ENCODE measurements at places on chromosomes 2 and 18.

DNA sequence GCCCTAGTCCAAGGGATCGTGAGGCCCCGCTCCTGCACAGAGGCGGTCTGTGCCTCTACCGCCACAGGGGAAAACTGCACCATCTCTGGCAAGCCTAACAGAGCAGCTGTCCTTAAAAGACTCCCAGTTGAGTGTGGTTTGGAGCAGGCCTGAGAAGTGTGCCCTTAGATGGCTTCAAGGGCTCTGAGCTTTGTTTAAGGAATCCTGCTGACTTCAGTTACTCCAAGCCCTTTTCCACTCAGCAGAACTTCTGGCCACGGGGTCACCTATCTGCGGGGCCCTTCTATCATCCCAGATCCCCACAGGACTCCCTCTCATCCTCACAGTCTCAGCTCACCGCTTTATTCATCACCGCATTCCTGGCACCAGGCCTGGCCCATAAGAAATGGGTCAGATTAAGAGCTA lies 131.5 kb downstream of the CCDC74A start:
- DNase-seq, result no peak

DNA sequence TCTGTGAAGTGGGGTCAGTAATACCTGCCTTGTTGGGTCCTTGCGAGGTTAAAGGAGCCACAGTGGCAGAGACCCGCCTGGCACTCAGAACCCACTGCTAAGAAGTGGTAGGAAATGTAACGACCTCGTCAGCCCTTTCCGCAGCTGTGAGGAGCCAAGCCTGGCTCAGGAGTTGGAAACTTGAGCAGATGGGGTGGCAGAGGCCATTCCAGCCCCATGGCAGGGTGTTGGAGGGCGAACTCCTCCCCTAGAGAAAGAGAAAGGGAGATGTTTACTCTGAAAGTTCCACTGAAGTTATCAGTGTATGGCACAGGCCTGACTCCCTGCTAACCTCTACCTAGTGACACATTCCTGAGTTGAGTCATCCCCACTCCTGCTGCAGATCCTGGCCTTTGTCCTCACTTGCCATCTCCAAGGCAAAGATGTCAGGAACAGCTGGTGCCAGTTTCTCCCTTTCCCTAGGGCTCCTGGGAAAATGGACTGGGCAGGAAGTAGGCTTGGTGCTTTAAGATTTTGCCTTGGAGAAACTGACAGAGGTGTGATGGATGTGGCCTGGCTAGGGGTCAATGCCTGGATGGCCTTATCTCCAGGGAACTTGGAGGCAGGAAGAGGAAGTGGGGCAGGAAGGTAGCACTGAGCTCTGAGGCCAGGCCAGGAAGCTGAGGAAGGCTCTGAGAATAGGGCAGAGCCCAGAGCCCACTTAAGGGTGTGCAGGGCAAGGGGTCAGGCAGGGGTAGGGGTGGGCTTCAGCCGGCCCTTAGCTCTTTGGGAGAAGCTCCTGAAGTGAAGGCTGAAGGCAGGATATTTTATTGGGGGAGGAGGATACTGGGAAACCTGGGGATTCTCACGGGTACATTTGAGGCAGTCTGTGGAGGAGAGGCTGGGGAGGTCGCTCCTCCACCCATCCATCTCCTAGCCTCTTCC lies 888 bp downstream of the VAMP5 start:
- DNase-seq, result peak; percentile 83

DNA sequence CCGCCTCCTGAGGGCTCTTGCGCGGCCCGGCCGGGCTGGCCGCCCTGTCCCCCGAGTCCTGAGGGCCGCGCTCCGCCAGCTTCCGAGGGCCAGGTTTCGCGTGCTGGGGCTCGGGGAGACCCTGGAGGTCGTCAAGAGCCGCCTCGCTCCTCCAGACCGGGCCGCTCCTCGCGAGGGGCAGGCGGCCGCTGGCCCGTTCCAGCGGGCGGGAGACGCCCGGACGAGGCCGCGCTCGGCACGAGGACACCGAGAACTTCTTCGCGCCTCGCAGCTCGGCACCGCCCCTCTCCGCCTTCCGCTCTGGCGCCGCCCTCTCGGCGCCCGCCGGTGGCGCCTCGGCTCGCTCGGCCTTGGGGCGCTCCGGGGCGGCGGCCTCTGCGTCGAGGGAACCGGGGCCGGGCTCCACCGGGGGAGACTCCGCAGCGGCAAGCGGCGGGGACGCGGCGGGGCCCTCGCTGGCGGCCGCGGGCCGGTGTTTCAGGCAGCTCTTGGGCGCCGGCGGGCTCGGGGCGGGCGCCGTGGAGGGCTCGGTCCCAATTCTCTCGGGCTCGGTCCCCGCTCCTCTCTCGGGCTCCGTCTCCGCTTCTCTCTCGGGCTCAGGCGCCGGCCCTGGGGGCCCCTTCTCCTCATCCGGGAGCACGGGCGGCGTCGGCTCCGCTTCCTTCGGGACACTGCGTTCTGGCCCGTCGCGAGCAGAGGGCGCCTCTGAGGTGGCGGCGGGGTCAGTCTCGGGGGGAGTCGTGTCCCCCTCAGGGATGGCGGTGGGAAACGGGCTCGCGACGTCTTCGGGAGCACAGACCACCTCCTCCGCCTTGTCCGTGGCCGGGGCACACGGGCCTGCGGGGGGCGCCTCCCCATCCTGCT lies 91.6 kb upstream of the MGAT4A start:
- no peak for DNase-seq

DNA sequence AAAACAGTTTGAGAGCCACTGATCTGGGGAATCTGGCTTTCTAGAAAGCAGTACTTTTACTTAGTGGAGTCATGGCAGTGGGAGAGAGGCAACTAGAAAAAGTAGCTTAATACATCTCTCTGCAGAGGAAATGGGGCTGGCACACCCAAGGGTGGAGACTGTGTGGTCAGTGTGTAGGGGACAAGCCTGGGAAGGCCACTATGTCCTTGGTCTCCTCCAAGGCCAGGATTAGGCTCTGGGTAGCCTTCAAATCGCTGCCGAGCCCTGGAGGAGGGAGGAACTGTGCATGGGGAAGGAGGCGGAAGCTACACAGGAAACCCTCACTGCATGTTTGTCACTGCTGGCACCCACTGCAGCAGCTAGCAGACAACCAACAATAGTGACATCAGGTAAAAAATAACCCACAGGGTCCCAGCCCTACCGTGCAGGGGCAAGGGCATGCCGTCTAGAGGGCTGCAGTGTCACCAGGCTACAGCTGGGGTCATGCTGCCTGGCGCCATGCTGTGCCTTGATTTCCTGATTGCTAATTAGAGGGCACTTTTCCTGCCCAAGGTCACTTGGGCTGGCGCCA lies 34.8 kb downstream of the LBH start:
- DNase-seq, result no peak

DNA sequence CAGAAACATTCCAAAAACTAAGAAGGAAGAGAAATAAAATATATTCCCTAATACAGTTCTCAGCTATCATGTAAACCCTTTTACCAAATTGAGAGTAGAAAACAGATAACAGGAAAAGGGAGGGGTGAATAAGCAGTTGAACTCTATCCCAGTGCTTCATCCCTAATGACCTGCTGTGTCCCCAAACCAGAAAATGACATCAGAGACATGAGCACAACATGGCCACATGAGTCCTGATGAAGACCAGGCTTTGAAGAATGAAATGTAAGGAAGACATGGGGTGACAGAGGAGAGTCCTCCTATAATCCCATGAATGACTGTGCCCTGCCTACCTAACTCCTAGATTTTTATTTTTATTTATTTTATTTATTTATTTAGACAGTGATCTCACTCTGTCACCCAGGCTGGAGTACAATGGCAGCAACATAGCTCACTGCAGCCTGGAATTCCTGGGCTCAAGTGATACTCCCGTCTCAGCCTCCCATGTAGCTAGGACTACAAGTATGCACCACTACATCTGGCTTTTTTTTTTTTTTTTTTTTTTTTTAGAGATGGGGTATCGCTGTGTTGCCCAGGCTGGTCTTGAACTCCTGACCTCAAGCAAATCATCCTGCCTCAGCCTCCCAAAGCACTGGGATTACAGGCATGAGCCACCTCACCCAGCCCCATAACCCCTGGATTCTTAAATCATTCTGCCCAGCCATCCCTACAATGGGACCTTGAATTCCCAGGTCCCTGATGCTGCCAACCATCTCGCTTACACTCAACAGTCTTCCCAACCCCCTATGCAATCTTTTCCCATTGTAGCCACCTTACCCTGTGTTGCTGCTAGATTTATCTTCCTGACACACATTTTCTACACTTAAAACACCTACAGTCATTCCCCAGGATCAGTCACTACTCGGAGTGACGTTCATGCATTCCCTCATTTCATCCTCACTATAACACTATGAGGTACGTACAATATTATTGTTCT lies 64.5 kb downstream of the ANKRD44 start:
- DNase-seq, result no peak

- DNase-seq, result no peak
Observed at GRCh38 chr2:197460649-197461048, 7.3 kb downstream of the COQ10B start.

GRCh38 chr18:48563027-48563426 lies 24.2 kb downstream of the CTIF start:
- DNase-seq, result peak; percentile 48

DNA sequence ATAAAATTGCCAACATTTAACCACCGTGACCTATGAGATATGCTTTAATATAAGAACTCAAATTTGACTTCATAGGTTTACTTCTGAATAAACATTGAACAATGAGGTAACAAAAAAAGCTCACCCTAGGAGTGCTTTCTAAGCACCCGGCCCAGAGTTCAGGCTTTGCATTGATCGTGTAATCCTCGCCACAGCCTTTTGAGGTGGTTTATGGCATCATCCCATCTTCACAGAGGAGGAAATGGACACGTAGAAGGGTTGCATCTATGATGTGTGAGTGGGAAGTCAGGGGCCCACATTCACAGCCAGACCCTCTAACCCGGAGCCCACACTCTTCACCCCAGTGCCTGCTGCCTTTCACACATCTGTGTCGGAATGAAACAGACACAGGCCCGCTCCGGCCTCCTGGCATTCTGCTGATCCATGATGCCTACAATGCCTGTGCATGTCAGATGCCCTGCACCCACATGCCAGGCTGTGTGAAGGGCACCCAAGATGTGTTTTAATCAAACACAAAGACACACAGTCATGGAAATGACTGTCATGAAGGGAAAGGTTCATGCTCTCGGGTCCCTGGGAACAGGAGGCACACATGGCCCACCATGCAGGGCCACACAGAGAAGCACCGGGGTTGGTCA lies 48.6 kb upstream of the RPL31 start:
- no peak for DNase-seq

DNA sequence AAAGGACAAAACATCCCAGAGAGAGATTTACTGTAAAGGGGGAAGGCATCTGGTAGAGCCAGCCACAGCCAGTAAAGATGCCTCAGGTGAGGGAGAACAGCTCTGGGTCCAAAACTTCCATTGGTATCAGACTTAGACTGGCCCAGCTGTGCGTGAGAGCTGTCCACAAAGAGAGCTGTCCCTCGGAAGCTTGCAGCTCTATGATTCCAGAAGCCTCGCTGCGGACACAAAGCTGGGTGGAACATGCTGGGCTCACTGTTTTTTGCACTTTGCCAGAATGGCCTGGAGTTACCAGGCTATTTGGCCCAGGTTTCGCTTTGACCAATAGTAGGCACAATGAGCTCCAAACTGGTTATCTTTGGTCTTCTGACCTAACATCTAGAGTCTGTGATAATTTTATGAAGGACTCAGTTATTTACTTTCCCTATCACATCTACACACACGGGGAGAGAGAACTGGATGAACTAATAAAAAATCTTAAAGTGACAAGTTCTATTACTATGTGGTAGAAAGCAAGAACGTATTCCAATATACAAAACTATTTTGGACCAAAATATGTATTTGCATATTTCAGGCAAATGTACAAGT lies 101.9 kb downstream of the DNER start:
- no peak for DNase-seq

- DNase-seq, result no peak
Observed at GRCh38 chr18:56286775-56287325, 351.5 kb downstream of the TXNL1 start.

DNA sequence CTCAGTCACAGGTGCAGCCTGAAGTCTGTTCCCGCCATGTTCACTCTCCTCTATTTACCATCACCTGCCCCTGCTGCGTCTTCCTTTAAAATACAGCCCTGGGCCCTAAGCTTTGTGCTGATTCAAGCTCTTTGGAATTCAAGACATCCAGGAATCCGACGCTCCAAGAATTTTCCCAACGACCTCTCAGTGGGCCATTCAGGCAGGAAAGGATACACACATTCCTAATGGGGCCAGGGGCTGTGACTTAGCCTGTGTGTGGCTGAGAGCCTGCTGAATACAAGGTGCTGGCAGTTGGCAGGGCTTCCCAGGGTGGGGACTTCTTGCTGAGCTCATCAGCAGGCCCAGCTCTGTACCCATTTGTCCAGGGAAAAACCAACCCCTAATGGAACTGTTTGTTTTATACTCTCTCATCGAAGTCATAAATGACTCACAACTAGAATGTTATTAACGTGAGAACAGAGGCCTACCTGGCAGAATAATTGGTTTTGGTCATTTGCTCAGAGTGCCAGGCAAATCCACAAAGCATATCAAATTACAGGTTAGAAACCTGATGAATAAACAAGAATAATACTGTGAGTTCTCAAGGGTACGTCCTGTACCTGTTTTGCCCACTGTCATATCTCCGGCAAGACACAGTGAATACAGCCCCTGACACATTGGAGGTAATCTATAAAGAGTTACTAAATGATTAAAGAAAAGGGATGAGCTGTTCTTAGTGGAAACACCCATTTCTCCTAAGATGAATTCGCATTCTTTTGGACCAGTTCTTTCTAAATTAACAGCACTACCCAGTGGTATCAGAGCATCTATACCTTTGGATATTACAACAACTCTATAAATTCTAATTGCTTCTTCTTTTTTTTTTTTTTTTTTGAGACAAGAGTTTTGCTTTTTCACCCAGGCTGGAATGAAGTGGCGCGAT lies 12.6 kb upstream of the KCMF1 start:
- DNase-seq, result peak; percentile 92
